ENCODE measurements at places on chromosomes 3 and 15.

DNA sequence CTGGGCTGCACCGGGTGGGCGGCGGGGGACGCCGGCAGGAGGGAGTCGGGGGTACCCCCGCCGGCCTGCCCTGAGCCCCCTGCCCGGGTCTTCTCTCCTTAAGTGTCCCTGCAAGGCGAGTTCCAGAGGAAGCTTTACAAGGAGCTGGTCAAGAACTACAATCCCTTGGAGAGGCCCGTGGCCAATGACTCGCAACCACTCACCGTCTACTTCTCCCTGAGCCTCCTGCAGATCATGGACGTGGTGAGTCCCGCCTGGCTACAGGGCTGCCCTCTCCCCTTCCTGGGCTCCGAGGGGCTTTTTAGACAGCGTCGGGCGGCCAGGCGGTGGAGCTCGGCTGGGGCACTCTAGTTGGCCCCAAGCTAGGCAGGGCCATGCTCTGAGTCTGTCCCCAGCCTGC, 480 bp downstream of the CHRNA7 start:
- DNase-seq: no peak

GRCh38 chr3:42051384-42052131, 39.6 kb upstream of the TRAK1 start:
- no peak for DNase-seq

DNA sequence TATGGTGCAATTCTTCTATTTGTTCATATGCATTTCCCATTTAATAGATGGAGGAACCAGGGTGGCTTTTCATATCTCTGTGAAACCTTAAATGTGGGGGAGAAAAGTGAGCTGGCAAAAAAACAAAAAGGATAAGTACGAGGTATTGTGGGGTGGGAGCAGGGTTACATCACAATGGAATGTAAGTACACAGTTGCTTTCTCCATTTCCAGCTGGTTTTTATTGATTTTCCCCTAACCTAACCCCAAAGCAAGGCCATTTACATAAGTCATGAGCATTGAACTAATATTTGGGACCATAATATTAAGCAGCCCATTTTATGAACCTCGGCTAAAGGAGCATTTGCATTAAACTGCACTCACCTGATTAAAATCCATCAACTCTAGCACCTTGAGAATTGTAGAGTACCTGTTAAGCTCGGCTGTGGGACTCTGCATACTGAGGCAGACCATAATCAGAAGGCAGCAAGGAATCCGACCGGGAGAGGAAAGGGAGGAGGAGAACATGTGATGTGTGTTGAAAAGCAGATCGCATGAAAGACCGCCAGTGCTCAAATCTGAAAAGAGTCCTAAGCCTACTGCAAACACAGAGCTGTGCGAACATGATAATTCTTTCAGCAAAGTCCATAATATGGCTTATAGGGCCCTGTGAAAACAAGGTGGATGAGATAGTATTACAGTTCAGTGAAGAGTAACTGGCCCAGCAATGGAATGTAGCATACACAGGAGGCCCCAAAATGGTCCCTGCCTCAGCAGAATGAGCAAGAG, 513.4 kb downstream of the FHIT start:
- DNase-seq: no peak

- DNase-seq: no peak
Measured at GRCh38 chr3:77320514-77320913, 280.6 kb downstream of the ROBO2 start.

GRCh38 chr3:46093966-46094365, 66.7 kb upstream of the XCR1 start:
- no peak for DNase-seq

DNA sequence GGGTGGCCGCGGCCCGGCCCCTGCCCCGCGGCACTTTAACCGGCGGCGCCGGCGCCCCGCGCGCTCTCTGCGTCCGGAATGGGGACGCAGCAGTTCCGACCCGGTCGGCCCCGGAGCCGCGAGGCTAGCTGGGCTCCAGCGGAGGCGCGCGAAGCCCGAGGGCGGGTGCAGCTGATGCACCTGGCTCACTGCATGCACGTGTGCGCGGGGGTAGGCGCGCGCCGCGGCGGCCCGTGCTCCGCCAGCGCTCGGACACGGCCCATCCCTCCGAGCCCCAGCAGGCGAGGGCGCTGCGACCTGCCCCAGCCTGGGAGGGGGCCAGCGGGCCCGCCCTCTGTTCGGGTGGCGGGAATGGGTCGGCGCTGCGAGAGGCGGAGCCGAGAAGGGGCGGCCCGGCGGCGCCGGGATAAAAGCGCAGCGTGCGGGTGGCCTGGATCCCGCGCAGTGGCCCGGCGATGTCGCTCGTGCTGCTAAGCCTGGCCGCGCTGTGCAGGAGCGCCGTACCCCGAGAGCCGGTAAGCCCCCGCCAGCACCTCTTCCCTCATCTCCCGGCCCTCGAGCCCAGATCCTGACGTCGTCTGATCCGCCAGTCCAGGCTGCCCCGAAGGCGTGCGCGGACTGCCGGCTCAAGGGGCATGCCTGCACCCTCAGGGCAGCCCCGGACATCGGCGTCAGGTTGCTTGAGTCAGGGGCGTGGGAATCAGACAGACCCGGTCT, at the start of the genes CHDH and IL17RB:
TSS of gene CHDH (minus strand) at position 286 of the 717 bp plus-strand sequence. CDS start 22,411 bp downstream, outside the sequence.
TSS of gene IL17RB (plus strand) at position 435 of the 717 bp plus-strand sequence. CDS start at position 456, 21 bp downstream.
- no peak for DNase-seq

- no peak for DNase-seq
Measured at GRCh38 chr3:172171396-172172075, 132.2 kb downstream of the FNDC3B start.

- peak; percentile 3 for DNase-seq
Measured at GRCh38 chr15:56038015-56038414, 44.6 kb upstream of the NEDD4 start.

- no peak for DNase-seq
Measured at GRCh38 chr3:137163958-137164357, 206.2 kb downstream of the IL20RB start.

DNA sequence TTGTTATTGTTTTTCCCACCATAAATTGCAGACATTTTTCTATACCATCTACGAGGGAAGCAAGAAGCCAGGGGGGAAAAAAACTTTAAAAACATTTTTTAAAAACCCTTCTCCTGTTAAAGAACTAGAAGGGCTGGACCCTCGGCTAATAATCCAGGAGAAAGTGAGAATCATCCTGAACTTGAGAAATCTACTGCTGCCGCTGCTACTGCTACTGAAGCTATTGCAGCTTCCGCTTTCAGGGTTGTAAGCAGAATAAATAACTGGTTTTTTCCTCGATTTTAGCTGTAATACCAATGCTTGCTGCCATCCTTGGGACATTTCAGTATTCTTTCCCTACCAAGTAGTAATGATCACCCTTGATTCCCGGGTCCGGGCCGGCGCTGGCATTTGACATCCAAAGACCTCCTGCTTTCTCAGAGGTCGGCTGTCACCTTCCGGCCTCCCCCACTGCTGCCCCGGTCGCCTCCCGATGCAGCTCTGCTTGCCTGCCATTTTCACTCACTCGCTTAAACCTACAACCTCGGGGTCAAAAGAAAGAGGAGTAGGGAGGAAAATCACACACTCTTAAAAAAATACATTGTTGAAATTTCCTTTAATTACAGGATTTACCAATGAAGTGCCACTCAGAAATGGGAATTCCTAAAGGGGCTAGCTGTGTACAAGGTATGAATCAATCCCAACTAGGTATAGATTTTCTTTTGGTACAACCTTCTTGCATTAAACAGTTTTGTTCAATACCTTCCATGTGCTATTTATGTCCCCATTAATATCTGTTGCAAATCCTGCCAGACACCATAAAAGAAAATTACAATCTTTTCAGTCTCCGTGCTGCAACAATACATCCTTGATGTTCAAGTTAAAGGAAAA, 674 bp upstream of the MECOM start:
- no peak for DNase-seq

DNA sequence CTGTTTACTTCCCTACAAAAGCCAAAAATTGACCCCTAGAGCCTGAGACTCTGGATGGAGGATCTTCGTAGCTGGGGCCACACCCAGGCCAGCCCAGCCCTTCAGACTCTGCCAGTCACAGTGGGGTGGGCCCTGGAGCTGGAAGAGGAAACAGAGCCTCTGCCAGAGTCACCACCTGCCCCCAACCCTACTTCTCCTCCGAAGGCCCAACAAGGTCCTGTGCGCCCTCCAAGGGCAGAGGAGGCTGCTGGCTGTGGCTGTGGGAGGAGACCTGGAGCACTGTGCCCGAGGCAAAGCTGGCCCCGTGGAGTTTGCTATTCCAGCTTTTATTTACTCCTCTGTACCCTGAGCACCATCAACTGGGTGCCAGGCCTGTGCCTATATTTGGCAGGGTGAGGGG, 19.0 kb downstream of the CISH start:
- DNase-seq: no peak

DNA sequence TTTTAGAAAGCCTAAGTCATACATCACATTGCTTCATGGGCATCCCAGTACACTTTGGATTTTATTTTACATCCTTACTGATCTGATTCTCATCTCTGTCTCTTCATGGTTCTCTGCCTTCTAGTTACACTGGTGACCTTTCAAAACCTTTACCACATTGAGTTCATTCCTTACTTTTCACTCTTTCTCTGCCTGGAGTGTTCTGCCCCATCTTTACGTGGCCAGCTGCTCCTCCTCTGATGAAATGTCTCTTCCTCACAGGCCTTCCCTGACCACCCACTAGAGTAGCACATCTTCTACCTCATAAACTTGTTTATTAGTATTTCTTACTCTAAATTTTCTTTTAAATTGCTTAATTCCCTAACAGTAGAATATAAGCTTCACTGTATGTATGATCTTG, 17.7 kb downstream of the CTNNB1 start:
- no peak for DNase-seq

- DNase-seq: no peak
Measured at GRCh38 chr15:64158363-64159134, 4.3 kb downstream of the PPIB start.

DNA sequence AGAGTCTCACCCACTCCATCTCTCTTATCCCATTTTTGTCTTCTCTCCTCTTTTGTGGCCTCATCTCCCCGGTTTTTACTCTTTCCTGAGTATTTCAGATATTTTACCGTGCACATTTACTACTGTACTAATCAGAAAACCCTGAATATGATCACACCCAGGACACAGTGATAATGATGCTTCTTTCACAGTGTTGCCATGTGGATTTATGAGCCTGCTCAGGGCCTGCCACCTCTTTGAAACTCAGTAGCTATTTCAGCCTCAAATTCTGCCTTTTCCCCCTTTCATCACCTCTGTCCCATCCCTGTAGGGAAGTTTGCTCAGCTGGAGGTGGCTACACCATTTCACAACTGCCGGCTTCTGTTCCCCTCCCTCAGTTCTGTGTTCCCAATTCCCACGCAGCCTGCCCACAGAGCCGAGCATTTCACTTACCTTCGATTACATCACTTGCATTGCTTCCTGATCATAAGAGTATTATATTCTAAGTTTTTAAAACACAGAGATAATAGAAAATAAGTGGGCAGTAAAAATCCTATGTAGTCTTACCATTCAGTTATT, 33.2 kb downstream of the ARNT2 start:
- DNase-seq: no peak

GRCh38 chr3:192899540-192899982, 18.1 kb downstream of the MB21D2 start:
- no peak for DNase-seq

- no peak for DNase-seq
Measured at GRCh38 chr3:66110840-66111239, 72.1 kb upstream of the MAGI1 start.

GRCh38 chr3:69791106-69791505, 51.8 kb downstream of the MITF start:
- no peak for DNase-seq

DNA sequence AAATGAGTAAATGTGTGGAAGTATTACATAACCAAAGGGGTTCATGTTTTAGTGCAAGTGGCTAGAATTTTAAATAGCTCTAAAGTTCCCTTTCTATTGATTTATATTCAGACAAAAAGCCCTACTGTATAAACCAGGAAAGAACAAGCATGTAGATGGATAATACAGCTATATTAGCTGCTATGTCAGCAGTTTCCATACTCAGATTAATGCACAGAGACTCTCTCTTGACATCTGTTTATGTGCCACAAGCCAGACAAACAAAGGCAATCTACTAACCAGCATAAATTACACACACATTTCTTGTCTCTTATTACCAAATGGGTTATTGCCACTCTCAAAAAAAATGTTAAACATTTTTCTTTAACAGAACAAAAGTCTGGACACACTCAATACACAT, 760.1 kb upstream of the NECTIN3 start:
- no peak for DNase-seq

DNA sequence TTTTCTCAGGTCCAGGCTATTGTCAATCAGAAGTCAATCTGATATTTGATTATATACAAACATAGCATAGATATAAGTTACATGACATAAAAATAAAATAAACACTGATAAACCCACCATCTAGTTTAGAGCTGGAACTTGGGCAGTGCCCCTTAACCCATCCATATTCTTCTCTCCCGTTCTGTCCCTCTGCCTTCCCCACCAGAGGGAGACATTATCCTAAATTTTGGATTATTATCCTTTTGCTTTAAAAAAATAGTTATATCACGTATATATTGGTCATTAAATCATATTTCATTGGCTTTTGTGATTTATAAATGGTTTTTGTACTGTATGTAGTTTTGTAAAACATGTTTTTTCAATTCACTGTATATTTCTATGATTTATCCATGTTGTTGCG, 107.9 kb downstream of the GMPS start:
- DNase-seq: no peak

GRCh38 chr3:140007911-140008869, 73.2 kb downstream of the CLSTN2 start:
- DNase-seq: no peak

- no peak for DNase-seq
Measured at GRCh38 chr3:9399746-9400145, 2.3 kb downstream of the SETD5 start.

GRCh38 chr3:194739498-194740284, 54.0 kb downstream of the FAM43A start:
- DNase-seq: no peak

Measured in activated CD4-positive, alpha-beta T cell treated with anti-CD3 and anti-CD28 coated beads, Interleukin-2, amount 50 U/mL, for 4 hours (primary cell).